ENCODE measurements at places on chromosomes 7 and 10.
A peak's percentile ranks its signal among the peaks of the same experiment; 100 is the strongest.

GRCh38 chr10:123582084-123582989 is 83.8 kb upstream of the GPR26 start:
- DNase-seq = peak; percentile 60

DNA sequence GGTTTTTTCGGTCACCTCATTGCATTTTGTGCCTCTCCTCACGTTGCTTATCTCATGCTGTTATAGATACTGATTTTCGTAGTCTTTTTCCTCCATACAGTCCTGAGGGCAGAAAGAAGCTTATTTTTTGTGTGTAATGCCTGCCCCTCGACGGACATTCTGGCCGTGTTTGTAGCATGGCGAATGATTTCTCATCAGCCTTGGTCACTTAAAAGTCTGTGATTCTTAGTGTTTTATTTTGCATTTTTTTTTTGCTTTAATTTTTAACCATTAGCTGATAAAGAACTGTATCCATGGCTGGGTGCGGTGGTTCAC is 469 bp upstream of the NOC3L start:
- DNase-seq = no peak

GRCh38 chr7:156261581-156261980 is 379.0 kb upstream of the RNF32 start:
- DNase-seq = no peak

- DNase-seq = peak; percentile 70
Measured at GRCh38 chr10:115762029-115762428, 511.0 kb downstream of the GFRA1 start.

- peak; percentile 10 for DNase-seq
Measured at GRCh38 chr7:130733931-130734814, at the start of gene KLF14. KLF14 (minus strand) TSS chr7:130734207; CDS start chr7:130734033, 174 bp downstream.

GRCh38 chr10:123357421-123357930 is 203.3 kb downstream of the BUB3 start:
- DNase-seq = no peak

- peak; percentile 24 for DNase-seq
Measured at GRCh38 chr10:73413108-73413527, 740 bp downstream of the ANXA7 start.

DNA sequence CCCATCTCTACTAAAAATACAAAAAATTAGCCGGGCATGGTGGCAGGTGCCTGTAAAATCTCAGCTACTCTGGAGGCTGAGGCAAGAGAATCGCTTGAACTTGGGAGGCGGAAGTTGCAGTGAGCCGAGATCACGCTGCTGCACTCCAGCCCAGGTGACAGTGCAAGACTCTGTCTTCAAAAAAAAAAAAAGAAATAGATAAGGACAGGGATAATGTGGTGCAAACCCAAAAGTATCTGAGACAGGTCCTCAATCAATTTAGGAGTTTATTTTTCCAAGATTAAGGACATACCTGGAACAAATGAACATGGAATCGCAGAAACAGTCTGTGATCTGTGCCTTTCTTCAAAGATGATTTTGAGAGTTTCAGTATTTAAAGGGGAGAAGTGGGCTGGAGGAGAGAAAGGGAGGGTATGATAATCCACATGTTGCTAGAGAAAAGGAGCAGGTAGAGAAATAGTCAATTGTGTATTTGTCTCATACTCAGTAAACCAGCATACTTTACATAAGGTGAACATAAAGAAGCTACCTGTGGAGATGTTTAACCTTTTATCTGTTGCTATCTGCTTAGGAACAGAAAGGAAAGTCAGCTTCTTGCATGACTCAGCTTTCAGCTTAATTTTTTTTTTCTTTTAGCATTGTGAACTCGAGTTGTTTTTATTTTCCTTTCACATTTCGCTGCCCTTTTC is 4.9 kb upstream of the MTPN start:
- no peak for DNase-seq

DNA sequence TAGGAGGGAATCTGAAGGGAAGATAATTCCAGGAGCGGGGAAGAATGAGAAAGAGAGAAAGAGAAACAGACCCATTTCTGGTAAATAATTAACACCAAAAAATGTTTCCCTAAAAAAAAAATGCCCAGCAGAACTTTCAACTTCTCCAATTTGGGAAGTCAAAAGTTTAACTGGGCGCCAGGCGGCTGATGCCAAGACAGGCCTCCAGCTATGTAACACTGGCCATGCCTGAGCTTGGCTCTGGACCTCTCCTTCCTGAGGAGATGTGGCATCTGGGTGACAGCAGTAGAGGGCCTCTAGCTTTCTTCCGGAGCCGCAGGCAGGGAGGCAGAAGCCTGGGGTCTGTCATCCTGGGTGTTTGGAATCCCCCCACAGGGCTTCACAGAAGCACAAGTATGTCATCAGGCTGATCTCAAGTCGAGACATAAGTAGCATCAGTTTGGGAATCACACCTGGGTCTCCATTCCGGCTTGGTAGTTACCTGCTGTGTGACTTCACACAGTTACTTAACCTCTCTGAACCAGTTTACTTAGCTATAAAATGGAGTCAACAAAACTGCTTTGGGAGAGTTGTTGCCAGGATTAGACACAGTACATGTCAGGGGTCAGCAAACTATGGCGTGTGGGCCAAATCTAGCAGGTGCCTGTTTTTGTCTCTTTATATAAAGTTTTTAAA is 50.5 kb upstream of the TCF7L2 start:
- no peak for DNase-seq

- DNase-seq = no peak
Measured at GRCh38 chr7:50400114-50400513, 50.0 kb downstream of the FIGNL1 start.

DNA sequence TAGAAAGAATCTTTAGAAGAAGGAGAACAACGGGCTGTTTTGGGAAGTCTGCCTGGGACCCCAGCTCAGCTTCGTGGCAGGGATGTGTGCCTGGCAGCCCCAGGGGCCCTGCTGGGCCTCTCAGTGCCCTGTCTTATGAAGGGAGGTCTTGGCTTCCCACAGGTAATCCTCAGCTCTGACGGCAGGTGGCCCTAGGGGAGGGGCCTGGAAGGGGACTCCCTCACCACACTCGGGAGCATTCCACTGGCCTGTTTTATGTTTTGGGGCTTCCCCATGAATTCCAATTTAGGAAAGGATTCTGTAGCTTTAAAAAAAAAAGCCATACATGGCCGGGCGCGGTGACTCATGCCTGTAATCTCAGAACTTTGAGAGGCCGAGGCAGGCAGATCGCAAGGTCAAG is 3.0 kb upstream of the DMBT1 start:
- no peak for DNase-seq

GRCh38 chr10:36766940-36767339 is 358.5 kb upstream of the ANKRD30A start:
- no peak for DNase-seq

DNA sequence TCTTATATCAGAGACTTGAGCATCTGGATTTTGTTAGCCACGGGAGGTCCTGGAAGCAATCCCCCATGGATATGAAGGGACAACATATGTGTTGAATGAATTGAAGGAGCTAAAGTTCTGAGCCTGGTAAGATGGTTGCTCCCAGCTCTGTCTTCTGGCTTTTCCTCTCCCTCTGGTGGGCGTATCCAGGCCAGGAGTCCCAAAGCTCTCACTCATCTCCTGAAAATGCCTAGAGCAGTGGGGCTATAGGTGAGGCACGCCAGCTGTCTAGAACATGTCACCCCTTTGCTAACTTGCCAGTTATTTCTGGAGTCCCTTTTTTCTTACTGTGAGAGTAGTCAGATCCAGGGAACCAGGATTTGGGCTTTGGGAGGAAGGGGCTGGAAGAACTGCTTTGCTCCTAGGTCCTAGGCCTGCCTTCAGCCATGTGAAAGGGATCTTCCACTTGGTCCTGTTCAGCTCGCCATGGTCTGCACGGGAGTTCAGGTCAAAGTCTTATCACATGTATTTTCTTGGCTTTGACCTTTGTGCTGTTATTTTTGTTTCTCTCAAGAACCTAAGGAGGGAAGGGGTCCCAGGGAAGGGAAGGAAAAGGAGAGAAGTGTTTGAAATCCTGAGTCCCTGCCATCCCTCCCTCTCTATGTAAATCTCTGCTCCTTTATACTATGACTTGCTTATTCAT is 73.6 kb downstream of the MINPP1 start:
- DNase-seq = peak; percentile 24

DNA sequence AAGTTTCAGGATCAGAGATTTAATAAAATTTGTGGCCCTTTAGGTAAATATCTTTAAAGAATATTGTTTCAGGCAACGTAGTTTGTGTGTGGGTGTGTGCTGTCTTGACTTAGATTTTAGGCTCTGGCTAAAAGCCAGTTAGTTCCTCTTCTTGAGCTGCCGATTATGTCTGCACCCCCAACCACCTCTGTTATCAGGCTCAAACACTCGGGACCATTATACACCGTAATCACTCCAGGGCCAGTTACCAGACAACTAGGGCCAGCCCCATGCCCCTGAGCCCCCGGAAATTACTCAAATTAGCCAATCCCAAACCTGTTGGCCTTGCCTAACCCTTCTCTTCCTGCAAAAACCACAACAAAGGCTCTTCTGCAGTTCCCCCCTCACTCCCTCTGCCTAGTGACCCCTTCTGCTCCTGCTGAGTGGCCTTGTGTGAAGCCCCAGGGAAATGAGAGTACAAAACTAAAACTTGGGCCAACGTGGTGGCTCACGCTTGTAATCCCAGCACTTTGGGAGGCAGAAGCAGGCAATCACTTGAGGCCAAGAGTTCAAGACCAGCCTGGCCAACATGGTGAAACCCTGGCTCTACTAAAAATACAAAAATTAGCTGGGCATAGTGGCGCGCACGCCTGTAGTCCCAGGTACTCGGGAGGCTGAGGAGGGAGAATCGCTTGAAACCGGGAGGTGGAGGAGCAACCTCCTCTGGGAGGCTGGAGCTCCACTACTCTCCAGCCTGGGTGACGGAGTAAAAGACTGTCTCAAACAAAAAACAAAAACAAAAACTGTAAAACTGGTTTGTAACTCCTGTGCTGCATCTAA is 9.2 kb upstream of the HNRNPF start:
- DNase-seq = no peak

GRCh38 chr10:11930312-11930978 is 107.3 kb downstream of the PROSER2 start:
- DNase-seq = no peak

- DNase-seq = peak; percentile 91
Measured at GRCh38 chr10:69348816-69349541, 67.7 kb downstream of the TACR2 start.

DNA sequence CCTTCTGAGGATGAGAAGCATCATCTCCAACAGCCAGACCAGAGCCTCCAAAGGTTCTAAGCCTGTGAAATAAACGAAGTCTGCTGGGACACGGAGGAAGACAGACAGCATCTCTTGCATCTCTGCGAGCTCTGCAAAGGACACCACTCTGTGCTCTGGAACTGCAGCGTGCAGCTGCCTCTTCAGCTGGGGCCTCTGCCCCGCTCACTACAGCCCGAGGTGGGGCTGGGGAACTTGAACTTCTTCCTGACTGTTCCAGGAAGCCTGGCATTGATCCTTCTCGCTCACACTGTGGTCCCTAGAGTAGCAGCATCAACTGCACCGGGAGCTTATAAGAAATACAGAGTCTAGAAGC is 163.3 kb downstream of the USP6NL start:
- no peak for DNase-seq

DNA sequence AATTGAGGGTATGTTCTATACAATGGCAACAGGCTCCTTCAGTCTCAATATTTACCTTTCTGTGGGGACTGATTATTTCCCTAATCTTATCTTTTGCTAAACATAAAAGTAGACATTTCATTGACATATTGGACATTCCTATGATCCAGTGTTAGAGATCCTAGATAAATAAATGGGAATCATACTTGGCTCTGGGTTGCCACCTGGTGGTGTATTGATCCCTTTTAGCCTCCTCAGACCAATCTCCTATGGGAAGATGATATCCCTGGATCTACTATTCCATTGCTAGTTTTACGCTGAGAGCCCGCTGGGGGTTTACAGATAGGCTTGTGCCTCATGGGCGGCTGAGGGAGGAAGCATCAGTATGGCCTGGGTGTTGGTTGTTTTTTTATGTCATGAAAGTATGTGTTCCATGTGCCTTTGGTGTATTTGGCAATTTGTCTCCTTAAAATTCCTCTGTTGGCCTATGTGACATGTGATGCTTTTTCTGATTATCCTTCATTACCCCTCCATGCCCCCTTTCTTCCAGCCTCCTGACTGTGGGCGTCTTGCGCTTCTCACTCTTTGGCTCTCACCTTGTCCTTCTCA is 18.8 kb downstream of the CELF2 start:
- DNase-seq = peak; percentile 62

- no peak for DNase-seq
Measured at GRCh38 chr10:29876008-29876555, 183.3 kb downstream of the JCAD start.

DNA sequence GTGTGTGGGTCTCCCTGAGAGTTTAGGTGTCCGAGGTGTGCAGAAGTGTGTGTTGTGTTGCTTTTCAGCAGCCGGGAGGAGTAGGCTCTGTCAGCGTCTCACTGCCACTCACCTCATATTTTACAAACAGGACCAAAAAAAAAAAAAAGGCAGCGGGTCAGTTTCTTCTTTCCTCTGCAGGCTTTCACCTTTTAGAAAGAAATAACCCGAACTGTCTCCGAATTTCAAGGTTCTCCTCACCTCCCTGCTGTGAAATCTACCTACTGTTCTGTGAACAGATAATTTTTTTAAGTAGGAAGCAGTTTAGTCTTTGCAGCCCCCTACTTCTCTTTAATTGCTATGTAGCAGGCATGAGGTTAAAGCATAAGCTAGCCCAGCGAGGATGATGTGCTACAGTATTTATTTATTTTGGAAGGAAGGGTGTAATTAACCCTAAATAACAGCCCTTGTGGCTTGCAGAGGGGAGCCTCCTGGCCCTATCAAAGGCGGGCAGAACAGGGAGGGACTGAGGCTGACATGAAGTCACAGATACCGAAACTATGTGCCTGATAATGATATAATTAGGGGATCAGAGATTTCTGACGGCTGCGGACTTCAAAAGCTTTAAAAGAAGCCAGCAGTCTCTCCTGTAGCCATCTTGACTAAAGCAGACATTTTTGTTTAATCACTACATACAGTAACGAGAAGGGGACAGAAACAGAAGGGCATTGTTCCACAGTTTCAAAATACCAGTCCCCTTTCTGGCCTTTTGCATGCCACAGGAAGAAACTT is 1.6 kb downstream of the BAMBI start:
- DNase-seq = no peak

GRCh38 chr7:128830231-128831177 is at the start of gene FLNC:
FLNC (plus strand) TSS chr7:128830406; CDS start chr7:128830638, 232 bp downstream.
- peak; percentile 78 for DNase-seq

DNA sequence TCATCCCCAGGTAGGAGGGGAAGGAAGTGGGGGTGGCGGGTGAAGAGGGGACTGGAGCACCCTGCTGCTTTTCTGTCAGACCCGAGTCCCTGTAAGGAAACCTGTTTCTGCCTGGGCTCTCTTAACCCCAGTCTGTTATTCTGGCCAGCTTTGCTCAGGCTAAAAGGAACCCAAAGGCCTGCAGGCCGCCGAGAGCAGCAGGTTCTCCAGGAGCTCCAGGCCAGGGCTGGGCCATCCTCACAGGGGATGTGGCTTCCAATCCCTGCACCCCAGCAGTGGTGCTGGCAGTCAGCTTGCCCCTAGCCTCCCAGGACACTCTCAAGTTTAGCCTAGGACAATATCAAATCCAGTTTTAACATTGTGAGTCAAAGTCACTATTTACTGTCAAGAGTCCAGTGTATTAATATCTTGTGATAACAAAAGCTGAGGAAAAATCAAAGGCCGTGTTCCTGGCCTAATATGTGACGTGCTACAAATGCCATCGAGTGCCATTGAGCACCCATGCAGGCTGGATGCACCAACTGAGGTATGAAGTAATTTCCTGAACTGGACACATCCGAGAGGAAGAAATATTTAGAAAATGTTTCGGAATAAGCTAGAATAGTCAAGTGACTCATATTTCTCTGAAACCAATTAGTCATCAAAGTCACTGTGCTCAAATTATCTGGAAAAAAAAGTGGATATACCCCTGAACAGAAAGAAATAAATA is 7.0 kb downstream of the PKD1L1 start:
- DNase-seq = peak; percentile 82

GRCh38 chr7:55939514-55940123 is 12.1 kb upstream of the MRPS17 start:
- DNase-seq = no peak

- no peak for DNase-seq
Measured at GRCh38 chr10:11225935-11226334, 208.3 kb downstream of the CELF2 start.

All from fibroblast of upper back skin (primary cell).